ENCODE measurements at places on chromosomes 1 and 21.
A peak's percentile ranks its signal among the peaks of the same experiment; 100 is the strongest.

GRCh38 chr21:35044770-35045541, 4.1 kb downstream of the RUNX1 start:
- no peak for DNase-seq

DNA sequence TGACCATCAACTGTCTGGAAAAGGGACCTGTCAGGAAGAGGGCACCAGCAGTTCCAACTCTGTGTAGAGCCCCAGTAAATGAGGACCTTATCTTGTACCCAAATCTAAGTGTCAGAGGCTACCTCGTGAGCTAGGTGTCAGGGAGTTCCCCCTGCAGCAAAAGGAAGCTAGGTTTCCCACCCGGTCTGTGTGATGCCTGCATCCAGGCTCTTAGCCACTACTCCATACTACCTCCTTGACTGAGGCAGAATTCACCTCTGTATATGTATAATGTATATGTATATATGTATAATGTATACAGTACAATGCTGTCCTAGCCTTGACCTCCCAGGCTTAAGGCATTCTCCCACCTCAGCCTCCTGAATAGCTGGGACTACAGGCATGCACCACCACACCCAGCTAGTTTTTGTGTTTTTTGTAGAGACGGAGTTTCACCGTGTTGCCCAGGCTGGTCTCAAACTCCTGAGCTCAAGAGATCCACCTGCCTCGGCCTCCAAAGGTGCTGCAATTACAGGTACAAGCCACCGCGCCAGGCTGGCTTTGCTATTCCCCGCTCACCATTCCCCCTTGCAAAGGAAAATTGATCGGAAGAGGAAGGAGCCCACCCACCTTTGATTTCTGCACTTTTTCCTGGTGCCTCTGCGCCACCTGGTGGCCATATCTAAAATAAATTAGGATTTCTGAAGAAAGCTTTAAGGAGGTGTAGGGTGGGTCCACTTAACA, 15.7 kb upstream of the LUZP1 start:
- peak; percentile 91 for DNase-seq

DNA sequence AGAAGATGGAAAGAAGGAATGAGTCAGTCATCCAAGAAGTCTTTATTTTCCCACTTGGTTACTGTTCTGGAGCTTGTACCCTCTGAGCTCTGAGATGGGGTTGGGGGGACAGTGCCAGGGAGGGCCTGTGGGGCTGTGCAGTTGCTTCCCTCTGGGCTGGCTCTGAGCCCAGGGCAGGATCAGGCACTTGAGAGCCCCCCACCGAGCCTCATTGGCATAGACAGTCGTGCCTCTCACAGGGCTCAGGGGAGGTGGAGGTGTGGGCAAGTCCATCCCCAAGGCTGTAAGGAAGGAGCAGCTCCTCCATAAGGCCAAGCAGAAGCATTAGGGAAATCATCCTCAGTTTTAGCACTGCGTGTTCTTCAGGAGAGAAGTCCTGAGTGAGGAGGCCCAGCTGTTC, 2.5 kb upstream of the ARL8A start:
- DNase-seq = no peak

DNA sequence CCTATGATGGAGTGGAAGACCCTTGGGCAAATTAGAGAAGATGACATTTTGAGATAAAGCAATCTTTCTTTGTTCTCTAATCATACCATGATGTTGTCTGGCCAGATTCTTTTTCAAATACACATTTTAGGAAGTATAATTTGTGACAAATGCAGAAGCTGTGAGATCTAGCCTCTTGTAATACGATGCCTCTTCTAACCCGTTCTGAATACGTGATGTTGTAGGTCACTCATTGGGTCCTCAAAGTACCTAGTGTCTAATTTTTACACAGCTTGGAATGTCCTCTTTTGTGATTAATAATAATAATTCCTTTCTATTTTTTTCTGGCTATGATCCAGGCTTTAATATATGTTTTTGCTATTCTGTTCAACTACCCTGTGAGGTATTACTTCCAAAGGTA, 502.7 kb downstream of the NUF2 start:
- DNase-seq = no peak

GRCh38 chr1:201527879-201528278, 11.0 kb upstream of the NAV1 start:
- DNase-seq = no peak

DNA sequence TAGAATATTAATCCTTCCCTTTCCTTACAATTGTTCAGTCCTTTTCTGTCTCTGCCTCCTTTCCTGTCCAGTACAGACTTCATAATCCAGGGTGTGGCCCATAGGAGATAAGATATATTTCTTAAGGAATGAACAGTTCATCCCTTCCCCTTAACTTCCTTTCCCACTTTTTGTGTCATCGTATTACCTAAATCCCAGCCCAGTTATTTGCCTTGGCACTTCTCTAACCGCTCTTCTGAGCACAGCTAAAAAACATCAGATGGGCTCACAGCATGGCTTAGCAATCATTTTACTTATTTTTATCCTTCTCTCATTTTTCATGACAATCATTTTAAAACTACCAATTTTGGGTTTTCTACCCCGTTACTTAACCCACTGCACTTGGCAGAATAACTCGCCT, 39.6 kb downstream of the F3 start:
- DNase-seq = no peak

DNA sequence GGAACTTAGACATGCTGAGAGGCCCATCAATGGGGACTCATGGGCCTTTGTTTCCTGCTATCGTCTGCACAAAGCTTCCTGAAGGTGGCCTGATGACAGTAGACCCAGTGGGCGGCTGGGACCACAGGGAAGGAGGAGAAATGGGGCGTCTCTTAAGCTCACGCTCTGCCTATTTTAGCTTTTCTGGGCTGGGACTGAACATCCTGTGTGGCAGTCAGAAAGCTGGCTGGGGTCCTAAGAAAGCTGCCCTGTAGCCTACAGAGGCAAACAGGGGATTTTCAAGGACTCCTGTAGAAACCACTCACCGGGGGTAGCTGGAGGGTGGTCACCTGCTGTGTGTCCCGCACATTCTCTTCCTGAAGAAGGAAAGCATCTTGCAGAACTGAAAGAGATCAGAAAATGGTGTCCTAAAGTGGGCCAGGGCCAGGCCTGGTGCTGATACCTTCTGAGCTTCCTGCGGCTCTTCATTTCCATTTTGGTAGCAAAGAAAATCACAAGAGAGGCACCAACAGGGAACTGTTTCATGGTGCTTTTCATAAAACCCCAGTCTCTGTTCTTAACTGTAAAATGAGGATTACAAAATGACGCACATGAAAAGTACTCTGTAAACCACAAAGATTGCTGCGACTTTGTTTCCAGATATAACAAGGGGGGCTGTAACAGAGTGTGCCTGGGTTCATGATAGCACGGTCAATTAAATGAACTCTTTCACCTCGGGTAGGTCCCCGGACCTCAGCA, 8.6 kb downstream of the ZNF496 start:
- no peak for DNase-seq

DNA sequence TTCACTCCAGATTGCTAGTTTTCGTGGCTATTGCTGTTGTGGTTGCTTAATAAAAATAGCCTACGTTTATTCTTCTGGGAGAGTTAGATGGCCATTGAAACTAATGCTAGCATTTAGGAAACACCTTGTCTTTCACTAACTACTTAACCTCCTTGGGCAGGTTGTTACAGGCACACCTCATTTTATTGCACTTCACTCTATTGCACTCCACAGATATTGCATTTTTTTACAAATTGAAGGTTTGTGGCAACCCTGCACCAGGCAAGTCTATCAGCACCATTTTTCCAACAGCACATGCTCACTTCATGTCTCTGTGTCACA, 11.3 kb upstream of the MARK1 start:
- no peak for DNase-seq

- no peak for DNase-seq
Observed at GRCh38 chr1:51760872-51761271, 117.7 kb downstream of the NRDC start.

GRCh38 chr1:21034725-21035628, 141.7 kb downstream of the EIF4G3 start:
- no peak for DNase-seq

- DNase-seq = no peak
Observed at GRCh38 chr21:44695641-44696040, 1.3 kb upstream of the KRTAP10-12 start.

GRCh38 chr1:31733389-31734219, 29.8 kb upstream of the COL16A1 start:
- no peak for DNase-seq

DNA sequence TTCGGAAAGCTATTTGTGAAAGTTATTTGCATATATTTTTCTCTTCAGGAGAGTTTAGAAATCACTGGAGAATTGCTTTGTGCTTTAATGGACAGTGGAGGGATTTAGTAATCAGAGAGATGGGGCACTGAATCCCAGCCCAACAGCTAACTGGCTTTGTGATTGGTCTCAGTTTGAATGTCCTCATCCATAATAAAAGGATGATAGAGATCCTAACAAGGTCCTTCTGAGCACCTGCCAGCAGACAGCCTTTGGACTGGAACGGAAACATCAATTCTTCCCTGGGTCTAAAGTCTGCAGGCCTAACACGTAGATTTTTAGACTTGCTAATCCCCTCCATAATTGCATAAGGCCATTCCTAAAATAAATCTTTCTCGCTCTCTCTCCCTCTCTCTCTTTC, 112.0 kb upstream of the ADAMTS5 start:
- DNase-seq = no peak

- DNase-seq = no peak
Observed at GRCh38 chr21:42397746-42398394, 2.0 kb upstream of the TMPRSS3 start.

- DNase-seq = no peak
Observed at GRCh38 chr1:219710529-219711194, 97.8 kb upstream of the ZC3H11B start.

DNA sequence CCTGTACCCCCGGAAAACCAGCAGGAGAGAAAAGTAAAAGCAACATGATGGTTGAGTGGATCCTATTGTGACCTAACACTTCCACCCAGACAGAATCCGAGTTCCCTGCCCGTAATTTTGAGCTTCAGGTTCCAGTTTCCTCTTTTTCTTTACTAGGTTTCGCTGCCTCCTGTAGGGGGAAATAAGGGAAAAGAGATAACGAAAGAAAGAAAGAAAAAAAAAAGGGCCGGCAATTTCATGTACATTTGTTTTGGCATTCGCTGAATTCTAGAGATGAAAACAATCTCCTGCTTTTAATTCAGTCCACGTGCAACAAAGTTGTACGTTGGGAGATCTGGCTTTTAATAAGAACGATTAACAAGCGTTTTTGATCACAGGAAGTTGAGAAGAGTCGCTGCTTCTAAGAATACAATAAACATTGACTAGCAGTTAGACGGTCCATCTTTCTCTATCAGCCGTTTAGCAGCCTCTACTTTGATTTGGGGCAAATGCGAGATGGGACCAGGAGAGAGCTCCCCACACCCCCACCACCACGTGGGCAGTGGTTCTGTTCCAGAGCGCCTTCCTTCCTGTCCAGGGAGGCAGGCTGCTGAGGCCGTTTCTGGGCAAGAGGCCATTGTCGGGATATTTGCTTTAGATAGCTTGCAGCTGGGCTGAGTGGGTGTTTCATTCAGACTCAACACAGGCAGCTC, 155.9 kb upstream of the RUNX1 start:
- DNase-seq = no peak

GRCh38 chr1:15627343-15627988, 10.2 kb downstream of the DDI2 start:
- no peak for DNase-seq

- peak; percentile 73 for DNase-seq
Observed at GRCh38 chr1:44655609-44656008, 18.7 kb downstream of the TMEM53 start.
